ENCODE measurements at places on chromosomes 16 and 17.

GRCh38 chr17:49848019-49848473 is at the start of gene TAC4:
Gene TAC4, minus strand, starts transcription at chr17:49848069. Its CDS starts 52 bp downstream, at chr17:49848017.
- DNase-seq, result no peak

GRCh38 chr17:266701-267667 is 85.5 kb upstream of the DOC2B start:
- DNase-seq, result peak; percentile 2

DNA sequence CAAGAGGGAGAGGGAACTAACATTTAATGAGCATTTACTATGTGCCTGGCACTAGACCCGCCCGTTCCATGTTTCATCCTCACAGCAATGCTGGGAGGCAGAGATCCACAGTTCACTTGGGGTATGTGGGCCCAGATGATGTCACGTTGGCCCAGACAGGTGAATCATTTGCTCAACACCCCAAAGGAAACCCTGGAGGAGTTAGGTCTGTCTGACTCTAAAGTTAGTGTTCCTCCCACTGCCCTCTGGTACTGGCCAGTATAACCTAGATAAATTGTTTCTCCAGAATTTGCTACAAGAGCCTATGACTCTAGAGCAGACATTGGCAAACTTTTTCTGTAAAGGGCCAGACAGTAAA is 164.6 kb downstream of the VPS53 start:
- no peak for DNase-seq

- no peak for DNase-seq
Measured at GRCh38 chr17:74362810-74363498, 1.3 kb upstream of the BTBD17 start.

GRCh38 chr16:15757630-15758251 is 99.1 kb downstream of the MYH11 start:
- DNase-seq, result no peak

DNA sequence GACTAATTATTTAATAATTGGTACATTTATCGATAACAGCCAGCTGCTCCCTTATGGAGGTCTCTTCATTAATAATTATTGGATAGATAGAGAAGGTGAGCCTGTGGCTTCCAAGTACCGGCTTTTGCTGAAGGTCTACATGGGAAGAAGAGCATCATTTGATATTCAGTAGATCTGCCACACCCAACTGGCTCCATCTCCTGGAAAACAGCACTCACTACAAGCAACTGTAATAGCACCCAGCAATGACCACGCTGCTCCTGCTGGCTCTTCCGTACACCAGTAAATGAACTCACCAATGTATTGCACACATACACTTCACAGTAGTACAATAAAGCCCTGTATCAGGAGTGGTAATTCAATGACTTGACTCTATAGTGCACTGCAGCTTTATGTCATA is 19.5 kb downstream of the MARVELD3 start:
- DNase-seq, result peak; percentile 34

- no peak for DNase-seq
Measured at GRCh38 chr16:56744996-56745640, 15.2 kb downstream of the NUP93 start.

- DNase-seq, result no peak
Measured at GRCh38 chr16:89170346-89171215, 967 bp upstream of the CDH15 start.

- no peak for DNase-seq
Measured at GRCh38 chr16:22035153-22035552, 27.2 kb downstream of the MOSMO start.

DNA sequence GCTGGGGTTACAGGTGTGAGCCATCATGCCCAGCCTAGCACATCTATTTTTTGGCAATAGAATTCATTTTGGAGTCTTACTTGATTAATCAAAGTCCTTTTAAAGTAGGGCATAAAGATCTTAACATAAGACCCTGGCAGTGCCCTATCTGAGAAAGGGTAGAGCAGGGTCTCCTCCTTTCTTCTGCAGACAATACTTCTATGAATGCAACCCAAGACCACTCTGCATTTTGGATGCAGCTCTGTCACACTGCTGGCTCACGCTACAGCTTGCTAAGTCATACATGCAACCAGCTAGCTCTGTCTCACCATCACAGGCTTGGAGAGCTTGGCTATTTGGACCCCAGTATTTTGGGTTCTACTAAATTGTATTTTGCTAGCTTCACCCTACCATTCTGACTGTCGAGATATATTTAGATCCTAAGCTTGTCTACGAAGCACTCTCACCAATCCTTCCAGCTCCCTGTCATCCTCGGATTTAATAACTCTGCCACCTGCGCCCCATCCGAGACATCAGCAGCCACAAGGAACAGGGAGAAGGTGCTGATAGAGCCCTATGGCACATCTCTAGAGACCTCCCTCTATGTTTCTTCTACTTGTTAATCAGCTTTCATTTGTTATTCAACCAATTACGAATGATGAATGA is 45.1 kb downstream of the RBFOX3 start:
- DNase-seq, result no peak

DNA sequence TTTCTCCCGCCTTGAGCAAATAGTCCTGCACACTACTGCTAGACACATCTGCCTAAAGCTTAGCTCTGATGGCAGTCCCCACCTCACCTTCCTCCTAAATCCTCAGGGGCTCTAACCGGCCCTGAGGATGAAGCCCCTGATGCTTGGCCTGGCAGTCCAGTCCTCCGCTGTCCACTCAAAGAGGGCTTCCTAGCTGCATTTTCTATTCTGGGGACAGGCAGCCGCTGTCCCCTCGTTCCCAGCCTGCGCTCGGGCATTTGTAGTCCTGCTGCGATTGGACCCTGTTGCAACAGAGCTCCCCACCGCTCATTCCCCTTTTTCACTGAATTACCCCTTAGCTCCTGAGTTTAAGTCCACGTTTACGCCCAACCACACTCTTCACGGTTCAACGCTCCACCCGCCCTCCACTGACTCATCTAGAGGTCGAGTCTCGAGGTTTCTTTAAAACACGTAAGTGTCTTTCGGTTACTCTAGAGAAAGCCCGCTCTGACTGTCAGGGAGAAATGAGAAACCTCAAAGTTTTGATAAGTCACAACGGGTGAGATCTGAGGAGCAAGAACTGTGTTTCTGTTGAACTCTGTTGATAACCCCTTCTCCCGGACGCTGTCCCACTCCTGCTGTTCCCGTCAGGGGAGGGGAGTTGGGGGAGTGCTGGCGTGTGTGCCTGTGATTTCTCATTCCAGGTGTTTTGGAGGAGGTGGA is 4.5 kb downstream of the CCR7 start:
- DNase-seq, result peak; percentile 81

DNA sequence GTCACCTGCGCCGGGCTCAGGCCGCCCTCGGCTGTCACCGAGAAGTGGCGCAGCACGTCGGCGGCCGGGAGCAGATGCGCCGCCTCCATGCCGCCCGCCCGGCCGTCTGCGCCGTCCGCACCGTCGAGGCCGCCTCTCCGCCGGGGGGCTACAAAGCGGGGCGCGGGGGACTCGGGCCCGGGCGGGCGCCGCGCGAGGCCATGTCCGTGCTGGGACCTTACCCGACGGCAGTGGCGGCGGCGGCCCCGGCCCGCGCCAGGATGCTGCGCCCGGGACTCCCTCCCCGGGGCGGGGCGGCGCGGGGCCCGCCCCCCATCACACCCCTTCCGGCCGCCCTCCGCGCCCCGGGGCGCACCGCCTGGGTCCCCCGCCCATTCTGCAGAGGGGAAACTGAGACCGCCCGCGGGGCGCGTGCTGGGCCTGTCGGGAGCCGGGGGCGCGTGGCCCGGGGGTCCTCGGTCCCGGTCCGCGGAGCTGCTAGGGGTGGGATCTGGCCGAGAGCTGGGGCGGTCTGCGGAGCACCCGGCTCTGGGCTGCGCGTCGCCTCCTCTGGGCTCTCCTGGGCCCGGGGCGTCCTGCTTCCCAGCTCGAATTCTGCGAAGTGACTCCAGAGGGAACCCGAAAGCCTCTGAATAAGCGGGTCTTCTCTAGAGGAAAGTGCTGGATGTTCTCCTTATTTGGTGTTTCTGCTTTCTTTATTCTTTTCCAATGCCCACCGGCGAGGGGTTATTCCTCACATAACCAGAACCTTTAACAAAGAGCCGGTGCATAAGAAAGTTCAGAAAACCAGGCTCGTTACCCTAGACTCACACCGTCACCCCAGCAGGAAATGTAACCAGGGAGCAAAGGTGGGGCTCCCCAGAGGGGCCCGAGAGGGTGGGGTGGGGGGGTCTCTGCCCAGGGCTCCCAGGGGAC is at the start of gene ATP2A3:
Gene ATP2A3, minus strand, starts transcription at position 235 of the 915 bp plus-strand sequence. Its CDS starts 146 bp downstream, at position 89.
- DNase-seq, result peak; percentile 18

DNA sequence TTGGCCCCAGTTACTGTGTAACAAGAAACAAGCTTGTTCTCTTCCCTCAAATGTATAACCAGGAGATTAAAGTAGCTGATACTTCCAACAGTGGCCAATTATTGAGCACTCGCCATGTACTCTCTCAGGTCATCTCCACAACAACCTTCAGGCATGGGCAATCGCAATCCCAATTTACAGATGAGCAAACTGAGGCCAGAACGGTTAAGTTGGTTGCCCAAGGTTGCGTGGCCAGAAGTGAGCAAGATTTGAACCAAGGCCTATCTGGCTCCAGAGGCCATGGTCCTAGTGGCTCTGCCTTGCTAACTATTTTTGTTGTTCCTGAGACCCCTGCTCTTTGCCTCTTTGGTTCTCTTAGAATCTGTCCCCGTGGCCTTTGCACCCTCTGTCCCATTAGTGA is 33.6 kb downstream of the IRX5 start:
- DNase-seq, result no peak

DNA sequence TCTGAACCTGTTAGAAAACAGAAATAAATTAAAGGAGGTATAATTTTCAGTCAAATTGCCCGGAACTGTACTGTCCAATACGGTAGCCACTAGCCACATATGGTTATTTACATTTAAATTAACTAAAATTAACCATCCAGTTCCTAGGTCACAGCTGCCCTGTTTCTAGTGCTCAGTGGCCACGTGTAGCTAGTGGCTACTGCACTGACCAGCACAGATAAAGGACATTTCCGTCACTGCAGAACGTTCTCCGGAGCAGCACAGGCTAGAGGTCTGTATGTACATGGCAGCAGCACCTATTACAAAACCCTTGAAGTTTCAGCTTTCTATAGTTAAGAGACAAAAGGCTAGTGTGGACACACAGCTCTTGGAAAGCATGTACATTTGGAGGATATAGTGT is 33.7 kb downstream of the CPSF4L start:
- DNase-seq, result no peak

DNA sequence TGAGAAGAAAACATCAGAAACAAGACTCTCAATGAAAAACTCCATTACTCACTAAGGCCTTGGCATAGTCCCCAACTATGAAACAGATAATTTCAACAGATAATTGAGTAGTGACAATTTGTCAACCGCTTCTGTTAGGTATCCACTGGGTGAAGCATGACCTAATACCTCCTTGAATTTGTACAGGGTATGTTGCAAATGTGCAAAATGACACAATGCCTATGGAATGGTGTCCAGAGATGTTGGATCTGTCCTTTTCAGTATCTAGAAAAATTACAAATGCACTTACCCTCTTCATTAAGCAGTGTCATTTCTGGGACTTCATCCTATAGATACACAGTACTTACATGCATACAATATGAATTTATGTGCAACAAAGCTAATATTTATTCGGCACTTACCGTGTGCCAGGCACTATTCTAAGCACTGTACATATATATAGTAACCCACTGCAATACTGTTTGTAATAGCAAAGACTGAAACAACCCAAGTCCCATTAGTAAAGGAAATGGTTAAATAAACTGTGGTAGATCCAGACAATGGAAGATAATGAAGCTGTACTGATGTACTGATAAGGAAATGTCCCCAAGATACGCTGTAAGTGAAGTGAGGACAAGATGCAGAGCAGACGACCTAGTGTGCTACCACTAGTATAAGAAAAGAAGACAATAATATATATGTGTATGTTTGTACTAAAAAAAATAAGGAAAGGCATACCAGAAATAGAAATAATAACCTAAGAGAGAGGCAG is 21.4 kb upstream of the SLC6A4 start:
- DNase-seq, result no peak

GRCh38 chr16:71303938-71304337 is 14.7 kb upstream of the CMTR2 start:
- DNase-seq, result peak; percentile 78

- no peak for DNase-seq
Measured at GRCh38 chr16:28107232-28107631, 43.7 kb upstream of the GSG1L start.

GRCh38 chr16:7319514-7319913 is 13.1 kb upstream of the RBFOX1 start:
- no peak for DNase-seq

- DNase-seq, result no peak
Measured at GRCh38 chr17:79031996-79032875, 8.3 kb downstream of the C1QTNF1 start.

GRCh38 chr17:32684087-32684958 is 192.6 kb downstream of the MYO1D start:
- no peak for DNase-seq

DNA sequence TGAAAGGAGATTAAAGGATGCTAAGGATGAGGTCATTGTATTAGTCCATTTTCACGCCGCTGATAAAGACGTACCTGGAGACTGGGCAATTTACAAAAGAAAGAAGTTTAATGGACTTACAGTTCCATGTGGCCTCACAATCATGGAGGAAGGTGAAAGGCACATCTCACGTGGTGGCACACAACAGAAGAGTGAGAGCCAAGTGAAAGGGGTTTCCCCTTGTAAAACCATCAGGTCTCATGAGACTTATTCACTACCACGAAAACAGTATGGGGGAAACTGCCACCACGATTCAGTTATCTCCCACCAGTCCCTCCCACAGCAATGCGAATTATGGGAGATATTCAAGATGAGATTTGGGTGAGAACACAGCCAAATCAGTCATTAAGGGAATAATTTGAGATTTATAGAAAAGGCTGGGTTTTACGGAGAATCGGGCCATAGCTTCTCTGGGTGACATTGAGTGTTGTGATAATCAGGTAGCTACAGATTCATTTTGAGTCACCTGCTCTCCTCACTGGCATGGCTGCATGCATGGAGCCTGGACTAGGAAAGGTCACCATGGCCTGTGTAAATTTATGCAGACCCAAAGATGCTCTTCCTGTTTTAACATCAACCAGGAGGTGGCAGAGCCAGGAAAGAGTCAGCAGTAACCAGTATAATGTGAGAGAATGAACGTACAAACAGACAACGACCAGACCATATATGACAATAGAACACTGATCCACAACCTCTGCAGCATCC is 40.5 kb upstream of the DYNLRB2 start:
- no peak for DNase-seq

DNA sequence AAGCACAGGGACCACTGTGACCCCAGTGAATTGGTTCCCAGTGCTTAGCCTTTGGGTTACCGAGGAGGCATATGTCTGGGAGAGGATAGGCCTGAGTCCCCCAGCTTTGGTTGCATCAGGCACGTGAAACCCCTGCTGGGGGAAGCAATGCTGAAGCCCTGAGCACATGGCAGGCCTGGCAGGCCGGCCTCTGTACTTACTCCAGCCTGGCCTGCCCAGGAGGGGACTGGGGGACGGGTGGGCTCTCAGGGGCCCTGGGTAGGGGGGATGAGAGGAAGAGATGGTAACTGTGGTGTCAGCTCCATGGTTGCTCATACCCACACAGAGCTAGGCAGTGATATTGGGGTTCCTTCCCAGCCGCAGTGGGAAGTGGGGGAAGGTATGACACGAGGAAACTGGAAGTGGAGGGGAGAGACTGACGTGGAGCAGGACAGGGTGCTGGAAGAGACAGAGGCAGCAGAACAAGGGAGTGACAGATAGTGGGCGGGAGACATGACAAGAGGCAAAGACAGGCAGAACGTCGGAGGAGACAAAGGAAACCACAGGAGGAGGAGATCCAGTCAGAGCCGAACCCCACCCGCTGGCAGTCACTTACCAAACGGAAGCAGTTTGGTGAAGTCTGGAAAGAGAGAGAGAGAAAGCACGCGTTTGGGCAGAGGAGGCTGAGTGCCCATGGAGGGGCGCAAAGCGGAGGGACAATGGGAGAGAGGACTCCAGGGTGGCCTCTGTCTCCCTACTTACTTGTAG is 9.1 kb downstream of the TMEM208 start:
- no peak for DNase-seq

- peak; percentile 80 for DNase-seq
Measured at GRCh38 chr16:87203060-87203656, 114.0 kb downstream of the C16orf95 start.

All from RPMI7951 (cell line).